Stimulated activated CD8-positive, alpha-beta memory T cell treated with anti-CD3 and anti-CD28 coated beads, Interleukin-15, amount 100 ng/mL, for 4 hours (primary cell): ENCODE measurements at places on chromosomes 1 and 21.

- no peak for DNase-seq
Observed at GRCh38 chr1:114310695-114311271, 157.1 kb upstream of the SYT6 start.

GRCh38 chr1:55986003-55986402 lies 593.4 kb downstream of the PLPP3 start:
- no peak for DNase-seq

DNA sequence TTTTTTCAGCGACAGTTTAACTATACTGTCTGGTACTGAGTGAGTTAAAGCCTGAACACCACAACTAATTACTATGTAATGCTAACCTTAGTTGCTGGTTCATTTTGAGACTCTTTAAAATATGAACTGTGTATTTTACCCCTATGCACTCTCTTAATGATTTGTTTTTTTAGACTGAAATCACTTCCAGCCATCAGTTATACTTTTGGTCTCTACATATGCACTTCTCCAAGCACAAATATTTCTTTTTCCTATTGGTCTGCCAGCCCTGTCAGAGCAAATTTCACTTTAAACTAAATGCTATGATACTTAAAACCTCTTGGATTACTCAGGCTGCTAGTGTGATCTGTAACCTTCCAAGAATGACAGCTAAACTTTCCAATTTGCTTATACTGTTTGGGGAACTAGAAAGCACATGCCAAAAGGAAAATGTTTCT lies 38.1 kb upstream of the SCYL3 start:
- DNase-seq, result no peak

GRCh38 chr1:161282991-161283390 lies 24.4 kb downstream of the PCP4L1 start:
- no peak for DNase-seq

GRCh38 chr1:115807723-115808122 lies 33.2 kb downstream of the NHLH2 start:
- DNase-seq, result no peak

DNA sequence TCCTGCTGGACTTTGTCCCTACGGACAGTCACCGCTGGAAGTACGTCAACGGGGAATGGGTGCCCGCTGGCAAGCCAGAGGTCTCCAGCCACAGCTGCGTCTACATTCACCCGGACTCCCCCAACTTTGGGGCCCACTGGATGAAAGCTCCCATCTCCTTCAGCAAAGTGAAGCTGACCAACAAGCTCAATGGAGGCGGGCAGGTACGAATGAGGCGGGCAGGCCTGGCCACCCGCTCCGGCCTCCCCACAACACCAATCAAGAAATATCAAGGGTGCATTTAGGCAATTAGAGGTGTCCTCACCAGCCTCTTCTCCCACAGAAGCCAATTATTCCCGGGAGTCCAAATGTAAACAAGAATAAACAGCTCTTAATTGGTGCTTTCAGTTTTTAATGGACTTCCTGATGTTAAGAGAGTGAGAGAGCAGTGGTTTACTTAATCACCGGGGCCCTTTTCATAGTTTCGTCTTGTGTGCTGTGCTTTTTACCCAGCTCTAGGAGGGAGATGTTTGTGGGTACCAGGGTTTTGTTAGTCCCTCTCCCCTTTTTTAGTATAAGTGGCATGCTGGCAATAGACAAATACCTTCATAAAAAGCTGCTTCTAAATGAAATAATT lies 10.7 kb downstream of the TBX19 start:
- DNase-seq, result no peak

DNA sequence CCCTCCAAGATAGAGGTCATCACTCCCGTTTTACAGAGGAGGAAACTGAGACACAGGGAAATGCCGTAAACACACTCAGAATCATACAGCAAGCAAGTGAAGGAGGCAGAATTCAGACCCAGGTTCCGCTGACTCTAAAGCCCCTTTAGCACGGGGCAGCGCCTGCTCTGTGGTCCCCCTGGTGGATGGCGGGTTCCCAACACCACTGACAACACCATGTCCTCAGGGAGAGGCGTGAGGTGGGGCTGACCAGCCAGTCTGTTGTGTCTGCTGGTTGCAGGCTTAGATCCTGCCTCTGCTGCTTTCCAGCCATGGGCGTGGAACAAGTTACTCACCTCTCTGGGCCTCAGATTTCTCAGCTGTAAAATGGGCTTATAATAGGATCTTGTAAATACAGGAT lies 617.3 kb downstream of the MATN1 start:
- no peak for DNase-seq

GRCh38 chr1:234500269-234500668 lies 21.3 kb upstream of the TARBP1 start:
- DNase-seq, result no peak

DNA sequence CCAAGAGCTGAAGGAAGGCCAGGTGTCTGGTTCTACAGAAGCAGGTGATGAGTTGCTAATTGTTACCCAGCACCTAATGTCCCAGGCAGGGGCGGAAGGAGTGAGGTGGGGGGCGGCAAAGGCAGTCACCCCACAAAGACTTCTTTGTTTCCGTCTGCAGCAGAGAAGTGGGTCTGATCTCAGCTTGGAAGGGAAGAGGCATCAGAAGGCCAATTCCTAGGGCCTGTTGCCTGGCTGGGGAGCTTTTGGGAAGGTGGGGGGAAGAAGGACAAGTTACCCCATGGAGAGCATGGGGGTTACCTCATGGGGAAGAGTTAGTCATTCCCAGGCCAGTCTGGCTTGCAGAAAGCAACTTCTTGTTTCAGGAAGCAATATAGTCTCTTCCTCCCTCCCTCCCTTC lies 10.9 kb downstream of the IGSF21 start:
- no peak for DNase-seq
